ENCODE measurements at places on chromosomes 3 and 15.
A peak's percentile ranks its signal among the peaks of the same experiment; 100 is the strongest.

GRCh38 chr3:114308830-114309229 is 15.0 kb downstream of the TIGIT start:
- no peak for DNase-seq

DNA sequence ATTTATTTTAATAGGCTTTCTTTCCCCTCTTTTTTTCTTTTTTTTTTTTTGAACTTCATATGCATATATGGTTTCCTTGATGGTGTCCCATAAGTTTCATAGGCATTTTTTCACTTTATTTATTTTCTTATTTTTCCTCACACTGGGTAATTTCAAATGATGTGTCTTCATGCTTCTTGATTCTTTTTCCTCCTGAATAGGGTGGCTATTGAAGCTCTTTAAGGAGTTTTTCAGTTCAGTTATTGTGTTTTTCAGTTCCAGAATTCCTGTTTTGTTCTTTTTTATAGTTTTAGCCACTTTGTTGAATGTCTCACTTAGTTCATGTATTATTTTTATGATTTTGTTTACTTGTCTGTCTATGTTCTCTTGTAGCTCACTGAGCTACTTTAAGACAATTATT is 273.2 kb downstream of the NFKBIZ start:
- no peak for DNase-seq

DNA sequence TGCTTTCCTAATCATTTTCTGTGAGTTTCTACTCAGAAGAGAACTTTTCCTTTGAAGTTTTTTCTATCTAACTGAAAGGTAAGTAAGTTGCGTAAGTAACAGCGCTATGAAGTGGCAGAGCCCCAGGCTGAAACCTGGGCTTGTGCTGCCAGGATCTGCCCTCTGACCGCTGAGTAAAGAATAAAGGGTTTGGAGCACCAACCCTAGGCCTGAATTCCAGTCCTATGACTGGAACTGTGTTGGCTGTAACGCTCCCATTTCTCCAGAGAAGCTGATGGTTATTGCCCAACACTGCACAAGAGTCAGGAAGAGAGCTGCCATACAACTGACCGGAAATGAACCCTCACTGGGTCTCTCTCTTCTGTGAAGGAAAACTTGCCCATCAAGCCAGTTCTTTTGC is 87.0 kb downstream of the FOXB1 start:
- peak; percentile 89 for DNase-seq

- DNase-seq, result no peak
These were observed 34.0 kb downstream of the RPLP1 start for GRCh38 chr15:69486481-69487110.

- no peak for DNase-seq
These were observed 109.6 kb upstream of the UMPS start for GRCh38 chr3:124620600-124621063.

- DNase-seq, result no peak
These were observed 219.9 kb downstream of the NLGN1 start for GRCh38 chr3:173617490-173617889.

DNA sequence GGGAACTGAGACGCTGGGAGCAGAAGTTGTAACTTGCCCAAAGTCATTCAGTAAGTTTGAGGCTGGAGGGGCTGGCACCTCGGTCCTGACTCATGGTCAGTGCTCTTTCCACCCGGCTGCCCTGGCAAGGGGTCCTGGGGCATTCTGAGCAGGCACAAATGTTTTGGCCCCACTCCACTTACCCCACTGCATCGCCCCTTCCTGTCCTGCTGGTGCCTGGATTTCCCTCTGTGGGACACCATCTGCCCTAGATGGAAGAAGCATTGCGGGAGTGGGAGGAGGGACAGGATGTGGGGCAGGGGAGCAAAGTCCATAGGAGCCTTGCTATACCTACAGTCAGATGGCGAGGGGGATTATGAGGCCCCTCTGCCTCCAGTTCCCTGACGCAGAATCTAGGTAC is 4.5 kb downstream of the CORO2B start:
- no peak for DNase-seq

DNA sequence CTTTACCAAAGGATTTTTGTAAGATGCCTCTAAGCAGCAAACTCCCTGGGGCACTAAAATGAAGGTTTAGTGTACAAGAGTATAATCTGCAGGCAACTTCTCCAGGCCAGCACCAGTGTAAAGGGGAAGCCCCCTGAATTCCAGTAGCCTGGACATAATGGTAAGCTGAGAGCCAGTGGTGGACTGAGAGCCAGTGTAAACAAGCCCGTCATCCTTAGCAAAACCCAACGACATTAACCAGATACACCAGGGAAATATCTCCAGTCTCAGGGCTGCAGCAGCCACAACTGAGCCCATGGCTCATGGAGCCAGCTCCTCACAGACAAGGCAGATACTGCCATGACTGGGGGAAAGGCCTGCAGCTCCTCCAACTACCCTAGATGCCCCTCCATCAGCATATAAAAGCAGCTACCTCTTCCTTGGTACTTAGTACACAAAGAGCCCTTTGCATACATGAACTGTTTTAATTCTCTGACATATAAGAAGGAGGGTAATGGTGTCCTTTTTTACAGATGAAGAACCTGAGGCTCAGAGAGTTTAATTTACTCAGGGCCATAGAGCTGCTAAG is 21.7 kb downstream of the PARP16 start:
- no peak for DNase-seq

DNA sequence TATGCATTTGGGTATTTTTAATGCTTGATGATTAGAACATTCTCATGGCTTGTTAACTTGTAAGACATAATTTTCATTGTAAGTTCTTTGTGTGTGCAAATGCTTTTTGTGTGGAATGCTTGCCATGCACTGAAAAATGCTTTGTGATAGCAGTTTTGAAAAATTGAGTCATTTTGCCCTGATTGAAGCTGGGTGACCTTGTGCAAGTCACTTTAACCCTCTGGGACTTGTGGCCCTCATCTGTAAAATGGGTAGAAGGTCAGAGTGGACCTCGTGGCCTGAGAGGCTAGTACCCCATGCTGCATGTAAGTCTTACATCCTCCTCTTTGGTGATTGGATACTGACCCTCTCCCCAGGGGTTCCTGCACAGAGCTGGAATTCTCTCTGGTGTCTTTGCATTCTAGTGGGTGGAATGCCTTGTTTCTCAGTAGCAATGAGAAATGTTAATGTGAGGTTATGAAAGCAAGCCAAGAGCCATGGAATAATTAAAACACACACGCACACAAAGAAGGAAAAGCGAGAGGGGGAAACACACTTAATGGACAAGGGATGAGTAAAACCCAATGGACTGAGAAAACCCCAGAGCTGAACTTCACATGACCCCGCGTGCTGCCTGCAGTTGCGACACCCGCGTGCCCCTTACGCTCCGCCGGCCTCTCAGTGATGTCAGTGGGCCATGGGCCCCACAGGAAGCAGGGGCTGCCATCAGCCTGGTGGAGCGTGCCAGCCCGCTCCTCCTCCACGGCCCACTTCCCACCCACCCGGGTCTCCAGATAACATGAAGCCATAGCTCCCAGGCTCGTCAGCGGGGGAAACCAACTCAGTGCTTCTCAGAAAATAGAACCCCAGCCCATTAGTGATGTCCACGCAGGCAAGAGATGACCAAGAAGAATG is 44.0 kb downstream of the SMAD3 start:
- peak; percentile 77 for DNase-seq

DNA sequence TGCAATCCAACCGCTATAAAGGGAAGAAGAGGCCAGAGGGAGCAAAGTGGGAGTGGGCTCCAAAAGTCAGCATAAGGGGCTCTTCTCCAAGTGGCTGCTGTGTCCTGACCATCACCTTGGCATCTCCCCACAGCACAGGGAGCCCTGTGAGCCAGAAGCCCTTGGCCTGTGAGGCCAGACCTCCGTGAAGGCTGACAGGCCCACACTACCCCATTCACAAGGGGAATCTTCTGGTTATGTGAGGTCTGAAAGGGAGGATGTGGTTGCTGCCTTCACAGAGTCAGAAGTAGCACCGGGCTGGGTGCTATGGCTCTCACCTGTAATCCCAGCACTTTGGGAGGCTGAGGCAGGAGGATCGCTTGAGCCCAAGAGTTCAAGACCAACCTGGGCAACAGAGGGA is 2.6 kb upstream of the ULK3 start:
- DNase-seq, result no peak

DNA sequence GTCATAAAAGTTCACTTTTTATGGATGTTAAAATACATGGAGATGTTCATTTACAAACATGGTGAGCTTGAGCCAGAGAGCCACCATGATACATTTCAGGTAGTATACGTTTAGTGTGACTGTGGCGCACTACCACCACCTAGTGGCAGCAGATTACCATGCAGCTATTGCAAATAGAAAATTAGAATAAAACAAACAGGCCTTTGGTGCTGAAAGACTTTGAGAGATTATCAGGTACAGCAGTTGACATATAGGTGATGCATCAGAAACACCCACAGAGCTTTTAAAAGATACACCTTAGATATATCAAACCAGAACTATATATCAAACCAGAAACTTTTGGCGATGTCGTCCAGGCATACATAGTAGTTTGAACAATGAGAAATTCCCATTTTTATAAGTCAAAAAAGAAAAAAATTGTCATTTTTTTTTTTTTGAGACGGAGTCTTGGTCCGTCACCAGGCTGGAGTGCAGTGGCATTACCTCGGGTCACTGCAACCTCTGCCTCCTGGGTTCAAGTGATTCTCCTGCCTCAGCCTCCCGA is 42.0 kb upstream of the ICE2 start:
- DNase-seq, result peak; percentile 49

DNA sequence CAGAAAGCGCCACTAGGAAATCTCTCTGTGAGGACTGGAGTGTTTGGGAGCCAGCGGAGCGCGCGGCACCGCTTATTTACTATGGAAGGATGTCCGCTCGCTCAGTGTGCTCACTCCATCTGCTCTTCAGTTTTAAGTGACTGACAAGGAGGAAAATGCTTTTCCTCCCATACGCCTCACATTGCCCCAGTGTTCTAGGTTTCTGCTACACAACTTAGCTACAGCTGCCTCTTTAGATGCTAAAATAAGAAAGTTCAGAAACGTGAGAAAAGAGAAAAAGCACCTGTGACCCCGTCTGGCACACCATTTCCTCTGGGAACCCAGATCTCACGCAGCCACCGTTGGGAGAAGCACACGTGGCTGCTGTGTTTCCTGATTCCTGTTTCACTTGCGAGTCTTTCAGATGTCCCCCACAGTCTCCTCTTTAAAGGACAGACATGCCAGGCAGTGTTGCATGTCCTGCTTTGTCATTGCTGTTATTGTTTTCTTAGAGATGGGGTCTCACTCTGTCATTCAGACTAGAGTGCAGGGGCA is 11.7 kb upstream of the MUSTN1 start:
- no peak for DNase-seq

GRCh38 chr15:65829130-65829764 is 37.2 kb upstream of the DENND4A start:
- no peak for DNase-seq

DNA sequence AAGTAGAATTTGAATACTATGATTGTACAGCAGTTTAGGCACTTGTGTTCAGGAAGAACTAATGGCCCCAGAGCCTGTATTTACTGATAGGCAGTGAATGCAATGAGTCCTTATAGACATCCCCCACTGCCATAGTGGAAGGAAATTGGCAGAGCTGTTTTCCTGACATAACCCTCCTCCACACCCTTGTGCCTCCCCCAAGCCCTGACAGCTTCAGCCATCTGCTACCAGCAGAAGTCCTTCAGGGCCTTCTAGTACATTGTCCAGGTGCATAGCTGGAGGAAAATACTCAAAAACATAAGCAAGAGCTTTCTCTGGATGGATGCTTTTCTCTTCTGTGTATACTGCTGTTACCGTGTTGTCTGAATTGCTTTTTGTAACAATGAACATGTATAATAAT is 20.6 kb downstream of the ARHGAP31 start:
- no peak for DNase-seq

DNA sequence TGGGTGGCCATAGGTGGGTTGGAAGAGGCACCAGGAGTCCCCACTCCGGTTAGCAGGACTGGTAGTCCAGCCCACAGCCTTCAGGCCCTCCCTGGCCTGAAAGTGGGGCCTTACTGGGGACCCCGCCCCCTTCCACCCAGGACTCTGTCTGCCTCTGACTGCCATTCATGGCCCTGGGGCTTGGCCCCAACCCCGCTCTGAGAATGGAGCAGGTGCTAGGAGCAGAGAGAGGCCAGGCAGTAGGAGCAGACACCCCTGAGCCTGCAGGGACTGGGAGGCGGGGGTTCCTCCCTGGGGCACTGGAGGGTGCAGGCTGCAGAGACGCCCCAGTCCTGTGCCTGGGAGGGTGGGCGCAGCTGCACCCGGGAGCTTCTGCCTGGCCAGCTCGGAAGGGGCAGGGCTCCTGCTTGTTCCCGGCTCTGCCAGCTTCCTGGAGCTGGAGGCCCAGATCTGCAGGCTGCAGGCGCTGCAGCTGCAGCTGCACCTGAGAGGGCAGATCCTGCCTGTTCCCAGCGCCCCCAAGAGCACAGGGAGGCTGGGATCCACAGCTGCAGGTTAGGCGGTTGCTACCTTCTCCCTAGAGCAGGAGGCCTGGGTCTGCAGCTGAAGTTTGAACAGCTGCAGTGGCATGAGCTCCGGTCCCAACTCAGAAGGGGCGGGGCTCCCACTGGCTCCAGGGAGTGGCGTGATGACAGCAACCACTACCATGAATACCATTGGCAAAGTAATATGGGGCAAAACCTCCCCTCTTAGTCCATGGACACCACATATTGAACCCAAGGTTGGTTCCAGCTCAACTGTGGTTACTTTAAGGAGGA is 194.7 kb downstream of the SQOR start:
- no peak for DNase-seq

DNA sequence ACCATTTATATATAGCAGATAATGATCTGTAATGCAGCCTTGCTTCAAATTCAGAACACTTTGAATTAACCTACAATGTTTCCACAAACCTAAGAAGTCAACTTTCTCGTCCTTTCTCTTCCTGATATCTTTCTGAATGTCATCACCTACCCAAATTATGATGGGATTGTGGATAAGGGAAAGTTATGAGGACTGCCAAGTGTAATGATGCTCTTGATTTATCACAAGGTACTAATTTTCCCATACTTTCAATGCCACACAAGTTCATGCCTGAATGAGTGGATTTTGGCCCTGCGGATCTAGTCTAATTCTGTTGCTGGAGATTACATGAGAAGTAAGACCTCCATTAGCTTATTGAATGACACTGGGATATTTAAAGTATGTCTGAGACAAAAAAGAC is 82.6 kb upstream of the NANOGP8 start:
- no peak for DNase-seq

GRCh38 chr3:30140356-30141075 is 465.9 kb upstream of the TGFBR2 start:
- DNase-seq, result peak; percentile 26

GRCh38 chr3:59265566-59265965 is 215.7 kb upstream of the CFAP20DC start:
- no peak for DNase-seq

DNA sequence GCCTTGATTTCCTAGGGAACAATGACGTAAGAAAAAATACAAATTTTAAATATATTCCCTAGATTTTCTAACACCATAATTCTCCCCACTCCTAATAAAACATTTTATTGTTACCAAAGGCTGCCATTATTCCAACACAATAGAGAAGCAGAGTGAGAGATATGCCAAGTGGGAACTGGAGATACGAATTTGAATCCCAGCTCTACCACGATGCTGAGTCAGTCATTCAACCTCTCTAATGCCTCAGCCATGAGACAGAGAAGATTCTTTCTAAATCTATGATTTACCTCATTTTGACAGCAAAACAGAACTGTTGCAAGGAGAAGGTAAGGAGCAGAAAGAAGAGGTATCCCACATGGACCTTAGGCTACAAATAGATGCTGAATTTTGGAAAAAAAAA is 112.5 kb downstream of the IGF2BP2 start:
- DNase-seq, result no peak
